Activated gamma-delta T cell treated with Interleukin-2 at 50 U/mL for 16 hours (primary cell): ENCODE measurements at places on chromosomes 2 and 18.

DNA sequence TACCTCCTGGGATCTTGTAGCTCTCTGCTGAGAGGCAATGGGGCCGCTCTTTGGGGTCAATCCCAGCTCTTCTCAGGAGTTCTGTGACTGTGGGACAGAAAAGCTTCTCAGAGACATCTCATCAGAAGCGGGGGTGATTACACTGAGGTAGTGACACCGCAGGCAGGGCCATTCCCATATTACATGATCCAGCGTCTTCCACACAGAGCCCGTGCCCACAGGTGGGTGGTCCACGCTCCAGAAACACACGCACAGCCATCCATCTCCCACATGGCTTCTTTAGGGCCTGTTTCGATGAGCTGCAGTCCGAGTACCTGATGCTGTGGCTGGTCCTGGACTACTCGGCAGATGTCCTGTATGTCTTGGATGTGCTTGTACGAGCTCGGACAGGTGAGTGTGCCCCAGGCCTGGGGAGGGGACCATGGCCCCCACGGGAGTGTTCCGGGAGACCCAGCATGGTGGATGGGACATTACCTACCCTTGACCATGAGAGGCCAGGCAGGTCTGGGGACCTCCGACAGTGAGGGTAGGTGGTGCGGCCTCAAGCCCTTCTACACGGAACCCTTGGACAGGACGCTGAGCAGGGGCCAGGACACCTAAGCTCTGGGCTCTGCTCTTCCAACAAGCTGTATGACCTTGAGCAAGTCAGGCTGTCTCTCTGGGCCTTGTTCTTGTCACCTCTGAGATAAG, 45.5 kb downstream of the CNGA3 start:
- no peak for DNase-seq

- no peak for DNase-seq
Observed at GRCh38 chr2:185796758-185797157, 58.2 kb downstream of the FSIP2 start.

GRCh38 chr2:88464153-88464552, 11.7 kb upstream of the FOXI3 start:
- no peak for DNase-seq

GRCh38 chr18:79533591-79533990, 137.9 kb downstream of the NFATC1 start:
- DNase-seq = no peak

- no peak for DNase-seq
Observed at GRCh38 chr2:169790581-169790980, 8.1 kb upstream of the SSB start.

GRCh38 chr2:169136885-169137534, 67.6 kb downstream of the DHRS9 start:
- no peak for DNase-seq

DNA sequence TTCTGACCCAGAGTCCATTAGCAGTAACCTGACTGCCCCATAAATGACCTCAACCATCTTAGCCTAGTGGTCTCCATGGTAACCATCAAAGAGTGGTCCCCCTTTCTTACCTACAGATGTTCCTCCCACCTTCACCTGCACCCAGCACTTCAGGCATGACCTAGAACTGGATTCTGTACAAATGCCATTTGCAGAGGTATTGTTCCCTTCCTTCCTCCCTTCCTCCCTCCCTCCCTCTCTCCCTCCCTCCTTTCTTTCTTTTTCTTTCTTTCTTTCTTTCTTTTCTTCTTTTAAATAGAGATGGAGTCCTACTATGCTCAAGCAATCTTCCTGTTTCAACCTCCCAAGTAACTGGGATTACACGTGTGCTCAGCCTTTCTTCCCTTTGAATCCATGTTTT, 114.6 kb upstream of the SLC1A4 start:
- no peak for DNase-seq

GRCh38 chr2:78553866-78554647, 471.4 kb upstream of the REG3G start:
- no peak for DNase-seq
